ENCODE measurements at places on chromosomes 4 and X.

DNA sequence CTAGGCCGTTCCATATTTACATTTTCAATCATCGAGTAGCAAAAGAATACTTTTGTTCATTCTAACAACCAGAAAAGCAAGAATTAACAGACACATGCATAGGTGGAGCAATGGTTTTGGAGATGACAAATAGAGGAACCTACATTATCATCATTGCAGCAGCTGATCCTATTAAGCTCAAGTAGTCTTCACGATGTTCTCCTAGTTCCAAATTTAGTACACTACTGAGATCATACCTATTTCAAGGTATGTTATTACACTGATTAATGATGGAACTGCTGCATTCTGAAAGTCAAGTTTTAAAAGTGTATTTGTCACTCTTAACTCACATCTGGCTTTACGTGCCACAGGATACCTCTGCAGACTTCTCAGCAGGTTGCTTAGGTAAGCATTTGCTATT is 87.4 kb downstream of the ADGRA3 start:
- DNase-seq: no peak

GRCh38 chr4:74133786-74134499 is 24.0 kb upstream of the MTHFD2L start:
- peak; percentile 29 for DNase-seq

DNA sequence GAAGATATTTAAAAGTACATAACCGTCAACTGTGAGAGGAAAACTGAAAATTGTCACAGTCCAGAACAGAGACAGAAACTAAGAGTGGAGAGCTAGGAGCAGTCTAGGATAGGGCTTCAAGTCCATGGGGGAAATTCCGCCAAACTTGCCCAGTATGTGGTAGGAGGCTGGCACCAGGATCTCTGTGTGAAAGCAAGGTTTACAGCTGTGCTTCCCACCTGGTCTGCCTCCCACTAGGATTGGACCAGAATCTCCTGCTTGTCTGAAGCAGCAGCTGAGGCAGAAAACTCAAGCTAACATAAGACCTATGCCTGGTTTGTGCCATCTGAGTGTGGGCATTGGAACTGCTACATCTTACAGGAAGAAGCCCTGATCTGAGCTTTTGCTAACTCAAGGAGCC is 18.6 kb upstream of the FHL1 start:
- no peak for DNase-seq

DNA sequence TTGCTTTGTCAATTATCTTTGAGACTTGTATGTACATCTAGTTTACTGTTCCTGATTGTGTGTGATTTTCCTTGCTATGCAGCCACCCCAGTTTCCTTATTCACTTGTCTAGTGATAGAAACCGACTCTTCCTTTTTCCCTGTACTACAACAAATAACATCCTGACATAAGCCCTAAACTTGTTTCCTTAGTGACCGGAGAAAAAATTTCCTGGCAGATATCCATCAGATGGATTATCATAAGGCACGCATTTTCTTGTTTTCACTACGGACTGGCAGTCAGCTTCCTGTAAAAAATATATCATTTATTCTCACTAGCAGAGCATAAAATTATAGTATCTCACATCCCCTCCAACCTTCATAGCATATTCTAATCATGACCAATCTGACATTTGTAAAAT is 410.7 kb downstream of the CENPC start:
- no peak for DNase-seq

GRCh38 chr4:37623125-37623524 is 63.1 kb downstream of the RELL1 start:
- no peak for DNase-seq

- DNase-seq: no peak
Observed at GRCh38 chr4:147037069-147037468, 91.4 kb upstream of the TTC29 start.

DNA sequence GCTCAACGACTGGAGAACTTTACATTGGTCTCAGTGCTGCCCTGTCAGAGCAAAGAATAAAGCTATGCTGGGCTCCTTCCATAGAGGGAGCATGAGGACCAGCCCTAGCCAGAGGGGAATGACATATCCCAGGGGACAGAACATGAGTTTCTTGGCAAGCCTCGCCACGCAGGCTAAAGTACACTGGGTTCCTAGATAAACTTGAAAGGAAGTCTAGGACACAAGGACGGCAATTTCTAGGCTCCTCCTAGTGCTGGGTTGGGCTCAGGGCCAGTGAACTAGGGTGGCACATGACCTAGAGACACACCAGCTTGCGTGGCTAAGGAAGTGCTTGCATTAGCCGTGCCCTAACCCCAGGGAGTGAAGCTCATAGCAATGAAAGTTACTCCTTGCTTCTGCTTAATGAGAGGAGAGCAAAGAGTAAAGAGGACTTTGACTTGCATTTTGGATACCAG is 141.0 kb downstream of the MAB21L2 start:
- DNase-seq: no peak

GRCh38 chr4:6367371-6367851 is 97.8 kb downstream of the WFS1 start:
- DNase-seq: no peak

DNA sequence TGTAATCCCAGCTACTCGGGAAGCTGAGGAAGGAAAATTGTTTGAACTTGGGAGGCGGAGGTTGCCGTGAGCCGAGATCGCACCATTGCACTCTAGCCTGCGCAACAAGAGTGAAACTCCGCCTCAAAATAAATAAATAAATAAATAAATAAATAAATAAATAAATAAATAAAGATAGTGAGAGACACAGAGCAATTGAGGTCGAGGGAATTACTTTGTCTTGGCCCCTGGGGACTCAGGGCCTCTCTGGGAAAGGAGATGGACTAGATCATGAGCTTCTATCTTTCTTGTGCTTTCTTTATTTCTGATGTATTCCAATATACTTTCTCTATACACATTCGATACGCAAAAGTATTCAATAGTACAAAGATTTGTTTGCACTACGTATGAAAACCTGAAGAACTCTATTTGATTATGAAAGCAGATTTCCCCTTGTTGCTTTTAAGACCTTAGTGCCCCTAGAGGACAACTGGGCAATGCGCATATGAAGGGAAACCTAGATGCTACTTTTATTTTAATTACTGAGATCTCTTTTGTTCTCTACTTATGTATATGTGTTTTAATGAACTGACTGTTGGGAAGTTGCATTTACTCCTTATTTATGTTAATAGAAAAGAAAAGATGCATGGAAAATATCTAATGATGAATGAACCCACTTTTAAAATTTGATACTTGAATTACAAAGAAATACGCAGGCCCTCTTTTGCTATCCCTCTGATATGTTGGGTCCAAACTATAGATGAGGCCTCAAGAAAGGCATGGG is 12.8 kb upstream of the ELOVL6 start:
- DNase-seq: no peak

DNA sequence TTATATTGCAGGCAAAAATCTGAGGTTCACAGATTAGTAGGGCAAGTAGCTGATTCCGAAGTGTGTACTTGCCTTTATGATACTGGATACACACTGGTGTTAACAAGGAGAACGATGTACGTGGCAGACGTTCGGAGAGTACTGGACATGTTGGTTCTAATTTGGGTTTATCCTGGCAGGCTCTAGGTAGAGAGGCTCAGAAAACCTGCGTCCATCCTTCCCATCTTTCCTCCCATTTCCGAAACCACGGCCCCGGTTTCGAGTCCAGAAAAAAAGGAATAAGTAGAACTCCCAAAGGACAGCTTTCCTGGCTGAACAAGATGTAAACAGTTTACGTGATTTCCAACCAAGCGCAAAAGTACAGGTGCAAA is 351 bp upstream of the SLC30A9 start:
- no peak for DNase-seq

DNA sequence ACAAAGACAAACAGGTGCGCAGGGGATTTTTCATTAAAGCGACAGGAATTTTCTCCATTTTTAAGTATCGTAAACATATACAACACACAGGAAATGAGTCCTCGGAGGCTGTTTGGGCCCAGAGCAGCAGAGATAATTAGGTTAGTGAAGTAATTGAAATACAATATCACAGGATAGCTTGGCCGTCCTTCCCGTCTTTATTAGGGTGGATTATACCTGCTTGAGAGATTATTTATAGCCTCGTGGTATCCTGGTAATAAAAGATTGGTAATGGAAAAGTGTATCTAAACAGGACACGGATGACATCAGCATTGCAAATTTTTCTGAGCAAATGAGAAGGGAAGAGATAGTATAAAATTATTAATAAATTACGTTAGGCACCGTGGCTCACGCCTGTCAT is 68.2 kb downstream of the CRLF2 start:
- no peak for DNase-seq

DNA sequence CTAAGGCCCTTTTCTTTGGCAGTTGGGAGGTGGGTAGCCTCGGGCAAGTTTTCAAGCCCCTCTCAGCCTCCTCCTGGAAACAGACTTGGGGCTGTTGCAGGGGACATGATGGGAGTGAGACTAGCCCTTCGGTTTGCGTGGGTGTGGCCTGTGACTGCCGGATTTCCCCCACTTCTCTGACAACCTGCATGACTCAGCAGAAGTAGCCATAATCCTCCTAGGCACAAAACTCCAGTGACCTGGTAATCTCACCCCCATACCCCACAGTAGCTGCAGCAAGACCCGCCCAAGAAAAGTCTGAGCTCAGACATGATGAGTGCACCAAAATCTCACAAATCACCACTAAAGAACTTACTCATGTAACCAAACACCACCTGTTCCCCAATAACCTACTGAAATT is 433.7 kb upstream of the AMOT start:
- no peak for DNase-seq

DNA sequence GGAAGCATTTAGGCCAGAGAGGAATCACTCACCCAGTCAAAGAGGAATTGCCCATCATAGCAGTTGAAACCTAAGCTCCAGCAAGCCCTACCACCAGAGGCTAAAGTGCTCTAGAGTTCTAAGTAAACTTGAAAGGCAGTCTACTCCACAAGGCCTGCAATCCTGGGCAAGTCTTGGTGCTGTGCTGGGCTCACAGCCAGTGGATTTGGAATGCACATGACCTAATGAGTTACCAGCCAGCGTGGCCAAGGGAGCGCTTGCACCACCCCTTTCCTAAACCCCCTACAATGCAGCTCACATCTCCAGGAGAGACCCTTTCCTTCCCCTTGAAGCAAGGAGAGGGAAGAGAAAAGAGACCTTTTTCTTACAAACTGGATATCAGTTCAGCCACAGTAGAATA is 445.7 kb downstream of the GASK1B start:
- DNase-seq: no peak

DNA sequence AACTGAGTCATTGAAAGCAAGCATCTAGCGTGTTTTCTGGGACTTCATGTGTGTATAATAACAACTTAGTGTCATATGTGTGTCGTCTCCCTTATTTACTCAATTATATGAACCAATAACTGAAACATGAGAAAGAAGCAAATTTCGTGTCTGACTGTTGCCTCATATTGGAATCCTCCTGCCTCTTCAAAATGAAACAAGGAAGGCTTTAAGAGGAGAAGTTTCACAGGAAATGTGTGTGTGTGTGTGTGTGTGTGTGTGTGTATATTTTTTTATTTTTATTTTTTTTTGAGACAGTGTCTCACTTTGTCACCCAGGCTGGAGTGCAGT is 145.8 kb upstream of the SFRP2 start:
- no peak for DNase-seq

- no peak for DNase-seq
Observed at GRCh38 chr4:157502656-157503055, 282.1 kb downstream of the GRIA2 start.
